ENCODE measurements at places on chromosomes 1 and 21.
A peak's percentile ranks its signal among the peaks of the same experiment; 100 is the strongest.

- DNase-seq = no peak
These were observed 189.6 kb downstream of the SMYD3 start for GRCh38 chr1:246317332-246318035.

DNA sequence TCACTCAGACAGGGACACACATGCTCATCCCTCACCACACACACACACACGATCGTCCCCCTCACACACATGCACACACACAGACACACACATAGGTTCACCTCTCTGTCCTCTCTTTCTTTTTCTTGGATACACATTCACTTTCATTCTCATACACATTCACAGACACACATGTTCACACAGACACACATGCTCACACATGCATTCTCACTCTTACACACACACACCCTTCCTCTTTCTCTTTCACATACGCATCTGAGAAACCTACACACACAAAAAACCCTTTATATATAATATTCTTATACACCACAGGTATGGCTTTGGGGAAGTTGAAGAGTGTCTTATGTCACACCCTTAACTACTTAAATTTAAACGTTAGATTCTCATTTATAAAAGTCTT lies 248.6 kb upstream of the RUNX1 start:
- no peak for DNase-seq

GRCh38 chr1:47687631-47688460 lies 250.0 kb downstream of the FOXD2 start:
- DNase-seq = no peak

DNA sequence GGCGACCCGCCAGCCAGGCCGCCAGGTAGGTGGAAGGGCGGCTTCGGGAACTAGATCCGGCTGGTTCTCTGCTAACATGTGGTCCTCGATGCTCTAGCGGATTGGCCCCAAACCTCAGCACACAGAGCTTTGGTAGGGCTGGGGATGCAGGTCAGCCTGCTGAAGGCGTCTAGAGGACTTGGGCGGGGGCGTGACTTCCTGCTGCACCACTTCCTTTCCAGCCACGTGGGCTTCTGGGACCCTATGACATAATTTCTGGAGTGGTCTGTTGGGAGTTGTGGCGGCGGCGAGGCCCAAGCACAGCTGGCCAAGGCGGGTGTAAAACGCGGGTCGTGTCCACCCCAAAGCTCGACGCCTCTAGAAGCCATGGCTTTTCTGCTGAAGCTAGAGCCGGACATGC lies 124.5 kb downstream of the ATF6 start:
- DNase-seq = no peak

GRCh38 chr1:162404550-162405160 lies 7.3 kb downstream of the SH2D1B start:
- DNase-seq = no peak

DNA sequence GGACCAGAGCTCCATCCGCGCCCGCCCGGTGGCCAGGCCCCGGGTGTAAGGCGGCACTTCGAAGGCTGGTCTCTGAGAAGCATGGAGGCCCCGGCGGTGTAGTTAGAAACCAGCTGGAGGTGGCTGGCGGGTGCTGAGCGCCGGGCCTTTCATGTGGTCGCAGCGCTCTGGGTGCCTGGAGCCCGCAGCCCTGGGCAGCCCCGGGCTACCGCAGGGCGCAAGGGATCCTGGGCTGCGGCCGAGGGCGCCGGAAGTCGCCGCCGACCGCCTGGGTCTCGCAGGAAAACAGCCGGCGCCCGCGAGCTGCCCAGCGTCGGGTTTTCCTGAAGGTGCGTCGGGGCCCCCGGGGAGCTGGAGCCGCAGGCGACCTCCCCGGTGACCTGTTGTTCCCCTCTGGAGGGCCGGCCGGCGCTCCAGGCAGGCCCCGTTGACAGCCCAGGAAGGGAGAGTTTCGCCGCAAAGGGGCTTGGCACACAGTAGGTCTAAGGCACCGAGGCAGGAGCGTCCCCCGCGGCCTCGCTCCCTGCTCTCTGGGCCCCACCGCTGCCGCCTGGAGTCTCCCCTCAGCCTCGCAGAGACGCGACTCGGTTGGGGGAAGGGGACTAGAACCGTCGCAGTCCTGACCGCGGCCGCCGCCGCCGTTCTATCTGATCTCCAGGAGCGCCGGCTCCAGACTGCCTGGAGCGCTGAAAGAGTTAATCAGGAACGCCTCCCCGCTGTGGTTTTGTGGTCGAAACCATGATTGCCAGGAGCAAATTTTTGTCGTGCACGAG lies 2.7 kb downstream of the GRHL3 start:
- no peak for DNase-seq

GRCh38 chr1:29883411-29883832 lies 647.1 kb downstream of the PTPRU start:
- DNase-seq = no peak

DNA sequence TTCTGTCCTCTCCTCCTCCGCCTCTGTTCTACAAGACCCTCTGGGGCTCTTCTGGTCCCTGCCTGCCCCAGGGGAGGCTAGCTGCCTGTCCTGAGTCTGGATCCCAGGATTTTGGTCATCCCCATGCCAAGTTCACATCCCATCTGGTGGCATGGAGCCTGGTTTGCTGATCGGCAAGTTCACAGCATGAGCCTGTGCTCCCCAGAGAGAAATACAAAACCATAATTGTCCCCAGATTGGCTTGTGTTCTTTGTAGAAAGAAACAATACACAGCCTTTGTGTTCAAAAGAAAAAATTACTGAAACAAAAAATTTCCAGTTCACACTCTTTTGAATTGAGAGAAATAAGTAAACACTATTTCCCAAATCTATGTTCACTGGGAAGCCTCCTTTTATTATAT lies 149.4 kb upstream of the ZC3H12A start:
- peak; percentile 96 for DNase-seq

DNA sequence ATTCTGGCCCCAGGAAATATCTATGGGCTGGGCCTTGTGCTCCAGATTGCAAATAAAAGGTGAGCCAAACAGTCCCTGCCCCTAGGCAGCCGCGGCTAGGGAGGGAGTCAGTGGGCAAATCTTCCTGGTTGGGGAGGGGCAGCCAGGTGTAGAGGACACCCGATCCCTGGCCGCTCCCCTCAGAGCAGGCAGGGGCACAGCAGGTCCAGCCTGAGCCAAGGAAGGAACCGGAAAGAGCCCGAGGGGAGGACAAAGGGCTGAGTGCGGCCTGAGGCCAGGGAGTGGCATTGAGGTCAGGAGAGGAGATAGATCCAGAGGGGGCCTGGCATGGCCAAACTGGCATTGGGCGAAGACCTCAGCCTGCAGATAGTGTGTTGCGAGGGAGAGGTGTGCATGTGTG lies 36.6 kb upstream of the ARF1 start:
- no peak for DNase-seq

GRCh38 chr21:45256021-45256911 lies 31.4 kb downstream of the POFUT2 start:
- no peak for DNase-seq

DNA sequence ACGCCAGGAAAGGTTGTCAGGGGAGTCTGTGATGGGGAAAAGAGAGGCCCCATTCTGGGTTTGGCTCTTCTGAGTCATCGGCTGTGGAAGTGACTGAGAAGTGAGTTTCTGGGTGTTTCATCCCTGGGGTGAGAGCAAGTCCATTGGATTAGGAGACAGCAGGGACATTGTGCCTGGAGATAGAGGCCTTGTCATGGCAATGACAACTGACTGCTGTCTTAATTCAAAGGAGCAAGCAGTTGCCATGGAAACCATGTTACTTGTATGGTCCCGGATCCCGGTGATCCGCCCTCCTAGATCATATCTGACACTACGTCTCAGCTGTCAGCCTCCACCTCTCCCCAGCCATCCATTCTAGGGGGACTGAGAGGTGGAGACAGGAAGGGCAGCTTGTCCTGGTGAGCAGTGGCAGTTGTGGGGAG lies 34.4 kb downstream of the KIAA0040 start:
- no peak for DNase-seq

All from globus pallidus (tissue), 1 donor.